ENCODE measurements at places on chromosomes 1 and 21.

- no peak for DNase-seq
Measured at GRCh38 chr1:117561551-117561950, 44.3 kb upstream of the TENT5C start.

DNA sequence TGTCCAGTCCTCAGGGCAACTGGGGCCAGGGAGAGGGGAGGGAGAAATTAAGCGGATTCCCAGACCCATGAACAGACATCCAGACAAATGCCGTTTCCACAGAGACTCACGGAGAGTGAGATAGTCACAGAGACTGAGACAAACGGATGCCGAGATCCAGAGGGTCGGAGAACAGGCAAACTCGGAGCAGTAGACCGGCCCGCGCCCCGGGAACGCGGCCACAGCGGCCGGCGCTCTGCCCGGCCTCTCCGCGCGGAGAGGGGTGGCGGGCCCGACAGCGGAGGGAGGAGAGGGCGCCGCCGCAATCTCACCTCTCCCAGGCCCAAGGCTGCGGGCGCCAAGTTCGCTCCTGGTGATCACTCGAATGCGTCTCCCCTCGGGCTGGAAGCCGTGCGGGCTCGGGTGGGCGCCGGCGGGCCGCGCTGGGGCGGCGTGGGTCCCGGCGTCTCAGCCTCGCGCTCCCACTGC lies 831 bp upstream of the FOXD2 start:
- no peak for DNase-seq

- DNase-seq = no peak
Measured at GRCh38 chr1:26833432-26834405, 7.2 kb downstream of the ZDHHC18 start.

- no peak for DNase-seq
Measured at GRCh38 chr1:37724575-37724974, 32.3 kb downstream of the CDCA8 start.

- DNase-seq = no peak
Measured at GRCh38 chr21:44295163-44295573, 4.7 kb upstream of the PFKL start.

DNA sequence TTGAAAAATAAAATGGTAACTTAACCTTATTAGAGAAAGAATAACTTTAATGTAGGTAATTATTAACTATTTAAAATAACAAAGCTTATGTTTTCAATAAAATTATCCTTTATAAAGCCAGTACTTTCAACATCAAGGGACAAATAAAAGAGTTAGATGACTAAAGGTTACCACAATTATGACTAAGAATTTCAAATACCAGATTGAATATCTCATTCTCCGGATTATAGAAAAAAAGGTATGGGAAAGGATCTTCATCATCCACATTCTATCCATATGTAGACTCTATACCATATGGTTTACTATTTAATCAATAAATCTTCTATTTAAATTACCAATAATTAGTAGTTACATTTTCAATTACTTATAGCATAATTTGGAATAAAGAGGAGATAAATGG lies 62.8 kb downstream of the TOR3A start:
- DNase-seq = no peak

GRCh38 chr1:207799989-207800648 lies 48.3 kb downstream of the CD46 start:
- DNase-seq = no peak

DNA sequence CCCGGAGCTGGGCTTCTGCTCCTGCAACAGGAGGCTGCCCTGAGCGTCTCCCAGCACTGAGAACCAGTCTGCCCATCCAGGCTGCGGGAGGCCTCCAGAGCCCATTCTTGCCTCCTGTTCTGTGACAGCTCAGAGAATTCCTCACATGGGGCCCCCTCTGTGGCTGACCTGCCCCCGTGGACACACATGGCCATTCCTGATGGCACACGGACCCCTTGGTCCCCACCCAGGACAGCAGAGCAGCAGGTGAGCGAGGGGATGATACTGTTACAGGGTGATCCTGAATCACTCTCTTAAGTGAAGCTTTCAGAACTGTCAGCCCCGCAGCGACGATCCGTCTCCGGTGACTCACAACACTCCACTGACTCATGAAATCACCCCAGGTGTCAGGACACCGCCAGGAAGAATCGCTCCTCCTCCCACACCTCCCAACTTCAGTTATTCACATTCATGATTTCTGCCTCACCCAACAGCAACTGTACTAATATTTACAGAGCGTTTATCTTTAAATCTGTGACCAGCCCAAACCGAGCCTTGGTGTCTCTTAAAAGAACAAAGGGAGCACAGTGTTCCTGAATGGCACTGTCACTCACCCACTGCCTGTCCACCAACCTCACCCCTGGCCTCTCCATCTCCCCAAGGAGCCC lies 22.5 kb downstream of the CHD5 start:
- no peak for DNase-seq

DNA sequence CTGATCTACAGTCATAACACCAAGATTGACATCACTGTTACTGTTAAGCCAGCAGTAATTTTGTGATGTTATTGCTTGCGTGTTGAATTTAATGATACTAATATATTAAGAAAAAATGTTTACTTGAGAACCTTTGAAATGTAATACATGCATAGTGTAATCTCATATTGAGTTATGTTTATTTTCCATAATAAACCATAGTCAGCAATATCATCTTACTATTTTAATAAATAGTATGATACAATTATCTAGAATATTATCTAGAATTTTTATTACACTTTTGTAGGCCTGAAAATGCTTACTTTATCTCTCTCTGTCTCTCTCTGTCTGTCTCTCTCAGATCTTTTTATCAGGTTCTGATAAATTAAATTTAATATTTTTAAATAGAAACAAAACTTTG lies 843.1 kb downstream of the KCNT2 start:
- DNase-seq = no peak

GRCh38 chr1:16141573-16142336 lies 14.1 kb downstream of the EPHA2 start:
- DNase-seq = no peak

GRCh38 chr1:151009206-151009587 lies 948 bp downstream of the PRUNE1 start:
- no peak for DNase-seq

DNA sequence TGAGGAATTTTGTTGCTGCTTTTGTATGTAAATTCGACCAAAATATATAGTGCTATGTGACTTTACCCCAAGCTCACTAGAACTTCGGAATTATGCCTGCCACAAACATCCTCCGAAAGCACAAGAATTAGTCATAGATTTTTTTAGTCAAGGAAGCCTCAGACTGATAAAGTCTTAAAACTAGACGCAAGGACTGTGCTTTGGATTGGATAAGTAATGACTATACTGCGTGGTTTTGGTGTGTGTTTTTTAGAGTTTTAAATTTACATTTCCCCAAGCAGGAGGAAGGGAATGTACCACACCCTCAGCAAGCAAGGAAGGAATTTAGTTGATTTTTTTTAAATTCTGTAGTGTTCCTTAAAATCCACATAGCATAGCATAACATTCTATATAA lies 10.3 kb downstream of the WLS start:
- DNase-seq = no peak

GRCh38 chr1:100927276-100927675 lies 31.4 kb downstream of the SLC30A7 start:
- no peak for DNase-seq

DNA sequence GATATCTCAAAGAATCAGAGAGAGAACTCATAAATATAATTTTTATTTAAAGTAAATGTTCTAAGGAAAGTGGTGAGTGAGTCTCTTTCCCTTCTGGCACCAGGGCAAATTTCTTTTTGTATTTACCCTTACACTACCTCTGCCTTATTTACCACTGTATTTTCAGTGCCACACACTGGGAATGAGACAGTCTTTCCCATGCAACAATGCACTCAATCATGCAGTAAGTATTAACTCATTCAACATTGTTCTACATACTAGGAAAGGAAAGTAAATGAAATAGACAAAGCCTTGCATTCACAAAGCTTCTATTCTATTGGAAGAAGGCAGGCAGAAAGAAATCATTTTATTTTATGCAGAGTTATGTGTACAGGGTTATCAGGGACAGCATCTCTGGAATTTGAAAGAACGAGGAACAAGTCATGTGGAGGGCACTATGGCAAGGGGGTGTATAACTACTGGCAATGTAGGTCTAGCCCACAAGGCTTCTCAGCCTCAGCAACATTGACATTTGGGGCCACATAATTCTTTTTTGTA lies 129.8 kb upstream of the PRDX6 start:
- DNase-seq = no peak

DNA sequence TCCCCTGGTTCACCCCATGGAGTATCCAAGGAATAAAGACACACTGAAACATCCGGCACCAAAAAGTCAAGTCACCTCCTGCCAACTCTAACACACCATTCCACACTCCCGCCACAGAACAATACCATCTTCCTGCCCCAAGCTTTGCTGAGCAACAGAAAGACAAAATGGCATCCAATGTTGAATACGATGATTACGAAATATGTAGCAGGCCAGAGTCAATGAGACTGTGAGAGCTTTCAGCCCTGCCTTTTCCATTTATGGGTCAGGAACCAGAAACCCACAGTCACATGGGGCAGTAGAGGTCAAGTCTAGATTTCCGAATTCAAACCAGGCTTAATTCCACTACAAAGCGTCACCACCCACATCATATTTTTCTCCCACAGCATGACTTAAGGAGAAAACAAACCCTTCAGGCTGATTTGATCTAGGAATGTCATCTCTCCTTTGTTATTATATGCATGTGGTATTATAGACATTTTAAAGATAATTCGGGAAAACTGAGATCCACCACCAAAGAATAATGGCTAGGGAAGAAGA lies 249.8 kb downstream of the SETD4 start:
- DNase-seq = no peak

- DNase-seq = no peak
Measured at GRCh38 chr21:14762734-14763694, 216.9 kb upstream of the SAMSN1 start.

- DNase-seq = no peak
Measured at GRCh38 chr1:10456661-10457060, 6.8 kb downstream of the CORT start.

DNA sequence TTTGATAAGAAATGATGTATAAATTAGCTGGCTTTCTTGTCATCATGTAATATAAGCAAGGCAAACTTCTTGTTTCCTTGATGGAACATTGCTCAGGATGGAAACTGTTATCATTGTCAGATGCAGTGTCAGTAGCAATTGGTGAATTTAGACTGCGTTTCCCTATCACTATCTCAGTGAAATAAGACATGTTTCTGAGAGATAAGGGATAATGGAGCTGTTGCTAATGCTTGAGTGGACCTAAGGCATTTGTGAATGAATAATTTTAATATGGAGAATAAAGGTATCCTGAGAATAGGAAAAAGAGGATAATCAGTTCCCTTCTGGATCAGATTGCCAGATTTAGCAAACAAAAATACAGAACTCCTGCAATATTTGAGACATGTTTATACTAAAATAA lies 160.9 kb downstream of the HLX start:
- no peak for DNase-seq

DNA sequence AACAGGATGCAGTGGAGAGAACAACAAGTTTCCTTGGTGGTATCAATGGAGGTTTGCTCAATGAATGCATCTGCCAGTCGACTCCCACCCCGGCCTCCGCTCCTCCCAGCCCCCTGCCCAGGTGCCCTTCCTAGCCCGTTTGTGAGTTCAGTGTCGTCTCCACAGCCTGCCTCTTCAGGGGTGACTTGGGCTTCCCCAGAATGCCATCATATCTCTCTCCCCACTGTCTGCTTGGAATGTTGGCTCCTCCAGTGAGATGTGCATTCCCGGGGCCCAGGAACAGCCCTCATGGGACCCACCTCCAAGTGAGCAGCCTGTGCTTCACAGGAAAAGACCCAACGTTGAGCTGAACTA lies 30.5 kb downstream of the MATN1 start:
- DNase-seq = no peak
